Progenitor cell of endocrine pancreas (in vitro differentiated cells): ENCODE measurements at places on chromosomes 7 and 10.

- DNase-seq, result no peak
Observed at GRCh38 chr7:32319012-32319382, 171.2 kb downstream of the LSM5 start.

- DNase-seq, result no peak
Observed at GRCh38 chr7:12578930-12579640, 8.6 kb downstream of the SCIN start.

GRCh38 chr10:119350502-119351097 is 143.2 kb downstream of the GRK5 start:
- DNase-seq, result no peak

DNA sequence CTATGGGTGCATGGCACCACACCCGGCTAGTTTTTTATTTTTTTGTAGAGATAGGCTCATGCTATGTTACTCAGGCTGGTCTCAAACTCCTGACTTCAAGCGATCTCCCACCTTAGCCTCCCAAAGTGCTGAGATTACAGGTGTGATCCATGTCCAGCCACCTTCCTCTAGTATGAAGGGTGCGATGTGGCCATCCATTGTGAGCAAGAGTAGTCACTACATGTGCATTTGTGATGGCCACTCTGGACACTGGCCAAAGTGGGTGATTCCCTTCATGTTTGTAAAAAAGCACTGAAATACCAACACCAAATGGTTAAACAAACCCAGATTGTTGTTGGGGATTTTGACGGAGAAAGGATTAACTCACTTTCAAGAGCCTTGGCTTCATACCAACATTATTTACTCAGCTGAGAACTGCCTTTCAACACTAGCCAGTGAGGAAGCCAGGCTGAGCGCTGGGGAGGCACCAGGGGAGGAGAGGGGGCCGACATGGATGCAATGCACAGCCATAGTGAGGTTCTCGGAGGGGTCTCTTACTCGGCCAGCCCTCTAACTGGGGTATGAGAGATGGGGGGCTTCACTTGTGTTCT is 198.1 kb upstream of the LYZL2 start:
- DNase-seq, result no peak

GRCh38 chr10:73743327-73743904 is 756 bp upstream of the SEC24C start:
- no peak for DNase-seq

GRCh38 chr7:158236400-158236799 is 351.2 kb downstream of the PTPRN2 start:
- no peak for DNase-seq

GRCh38 chr10:29067161-29067560 is 221.7 kb upstream of the LYZL1 start:
- DNase-seq, result no peak
